ENCODE measurements at places on chromosomes 3 and 15.

DNA sequence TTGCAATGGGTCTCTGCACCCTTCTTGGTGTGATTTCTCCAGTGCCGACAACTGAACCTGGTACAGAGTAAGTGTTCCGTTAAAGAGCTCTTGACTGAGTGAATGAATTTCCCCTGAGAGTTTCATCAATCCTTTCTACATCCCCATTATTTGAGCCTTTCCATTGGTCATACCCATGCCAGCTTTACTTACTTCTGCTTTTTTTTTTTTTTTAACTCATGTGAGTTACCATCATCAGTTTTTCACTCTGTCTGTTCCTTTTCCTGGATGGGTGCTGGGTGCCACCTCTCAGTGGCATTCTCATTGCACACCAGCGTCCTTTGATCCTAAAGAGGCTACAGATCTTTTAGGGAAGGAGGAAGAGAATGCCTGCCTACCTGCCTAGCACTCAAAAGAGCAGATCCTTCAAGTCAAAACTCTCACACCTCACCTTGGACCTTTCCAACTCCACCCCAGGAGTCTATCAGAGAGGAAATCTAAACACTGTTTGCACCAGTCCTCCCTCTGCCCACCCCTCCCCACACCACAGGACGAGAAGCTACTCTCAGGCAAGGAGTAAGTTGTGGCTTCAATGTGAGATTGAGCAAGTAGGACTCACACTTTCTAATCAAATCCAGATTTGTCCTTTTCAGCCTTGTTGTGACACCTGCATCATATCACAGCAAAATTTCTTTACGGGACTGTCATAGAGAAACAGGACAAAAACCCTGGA is 13.1 kb upstream of the USP3 start:
- no peak for DNase-seq

DNA sequence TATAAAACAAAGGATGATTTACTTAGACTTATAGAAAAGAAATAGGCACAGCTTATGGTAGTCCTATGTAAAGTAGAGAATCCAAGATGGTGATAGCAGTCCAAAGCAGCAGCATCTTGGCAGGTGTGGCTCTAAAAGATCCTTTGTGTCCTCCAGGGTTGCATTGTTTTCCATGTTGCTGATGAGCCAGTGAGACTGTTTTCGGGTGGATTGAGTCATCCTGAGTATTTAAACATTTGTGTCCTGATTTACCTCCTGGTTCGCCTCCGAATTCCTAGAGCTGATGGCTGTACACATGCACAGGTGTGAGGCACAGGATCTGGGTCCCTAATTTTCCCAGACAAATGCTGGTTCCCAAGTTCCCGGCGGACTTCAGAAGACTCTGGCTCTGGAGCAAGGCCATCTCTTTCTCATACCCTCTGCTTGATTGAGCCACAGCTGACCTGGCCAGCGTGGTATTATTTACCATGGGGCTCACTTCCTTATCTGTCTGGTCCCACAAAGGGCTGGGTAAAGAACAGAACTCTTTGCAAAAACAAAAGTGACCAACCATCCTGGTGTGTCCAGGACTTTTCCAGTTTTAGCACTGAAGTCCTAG is 51.0 kb downstream of the ARNT2 start:
- no peak for DNase-seq

GRCh38 chr3:157122116-157122515 is 37.8 kb downstream of the CCNL1 start:
- DNase-seq: no peak

- no peak for DNase-seq
Observed at GRCh38 chr3:143337387-143337786, 217.8 kb downstream of the CHST2 start.

GRCh38 chr3:194225418-194225812 is 89.5 kb downstream of the HES1 start:
- no peak for DNase-seq

GRCh38 chr3:164419220-164419619 is 659.1 kb downstream of the SI start:
- no peak for DNase-seq

- no peak for DNase-seq
Observed at GRCh38 chr15:51735228-51736010, 2.0 kb downstream of the LYSMD2 start.

GRCh38 chr3:196875258-196875657 is 7.5 kb downstream of the SENP5 start:
- DNase-seq: no peak

GRCh38 chr3:42569593-42570142 is 12.1 kb downstream of the SEC22C start:
- no peak for DNase-seq

GRCh38 chr15:71192816-71193215 is 77.5 kb downstream of the THSD4 start:
- DNase-seq: no peak

- no peak for DNase-seq
Observed at GRCh38 chr3:133509488-133509887, 64.0 kb upstream of the CDV3 start.

DNA sequence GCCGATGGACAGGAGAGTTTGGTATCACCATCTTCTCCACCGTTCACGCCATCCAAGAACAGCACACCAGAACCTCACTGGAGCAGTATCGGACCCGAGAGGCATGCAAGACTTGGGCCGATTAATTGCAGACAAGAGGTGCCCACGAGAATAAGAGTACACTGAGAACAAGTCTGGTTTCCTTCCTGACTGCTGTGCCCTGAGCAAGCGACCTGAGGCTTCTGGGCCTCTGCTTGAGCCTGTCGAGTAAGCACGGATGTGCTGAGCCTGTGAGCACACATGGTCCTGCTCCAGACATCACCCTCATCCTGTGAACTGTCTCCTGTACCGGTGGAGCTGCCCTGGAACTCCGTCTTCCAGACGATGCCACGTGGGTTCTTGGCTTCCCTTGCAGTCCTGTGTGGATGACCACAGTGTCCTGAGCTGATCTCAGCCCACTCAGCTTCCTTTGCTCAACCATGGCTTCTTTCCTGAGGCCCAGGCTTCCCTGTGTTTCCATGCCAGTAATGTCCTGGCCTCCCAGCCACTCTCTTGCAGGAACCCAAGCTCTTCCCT is 34.3 kb upstream of the SNRPA1 start:
- DNase-seq: no peak

- no peak for DNase-seq
Observed at GRCh38 chr3:115336836-115337235, 189.7 kb upstream of the ZBTB20 start.

GRCh38 chr15:92035551-92035950 is 182.0 kb downstream of the SLCO3A1 start:
- DNase-seq: no peak

- DNase-seq: no peak
Observed at GRCh38 chr3:111517801-111518200, 24.2 kb upstream of the CD96 start.

GRCh38 chr15:29467091-29467490 is 197.5 kb upstream of the NSMCE3 start:
- no peak for DNase-seq

- no peak for DNase-seq
Observed at GRCh38 chr15:66388043-66388363, 1.3 kb downstream of the MAP2K1 start.

DNA sequence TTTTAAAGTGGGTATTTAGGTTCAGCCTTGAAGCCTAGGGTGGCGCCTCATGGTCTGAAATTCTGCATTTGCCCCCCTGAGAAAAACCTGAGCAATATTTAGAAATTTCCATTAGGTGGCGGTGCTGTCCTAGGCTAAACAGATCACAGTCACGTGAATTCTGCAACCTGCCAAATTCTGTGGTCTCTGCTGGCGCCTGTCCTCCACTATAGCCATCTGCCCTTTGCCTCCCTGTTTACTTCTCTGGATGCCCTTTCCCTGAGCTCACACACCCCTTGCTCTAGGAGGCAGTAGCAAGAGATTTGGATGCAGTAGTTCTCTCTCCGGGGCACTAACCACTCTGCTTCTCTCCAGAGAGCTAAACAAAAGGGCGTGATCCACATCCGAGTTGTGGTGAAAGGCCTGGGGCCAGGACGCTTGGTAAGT is 9.1 kb downstream of the MRPS11 start:
- no peak for DNase-seq

DNA sequence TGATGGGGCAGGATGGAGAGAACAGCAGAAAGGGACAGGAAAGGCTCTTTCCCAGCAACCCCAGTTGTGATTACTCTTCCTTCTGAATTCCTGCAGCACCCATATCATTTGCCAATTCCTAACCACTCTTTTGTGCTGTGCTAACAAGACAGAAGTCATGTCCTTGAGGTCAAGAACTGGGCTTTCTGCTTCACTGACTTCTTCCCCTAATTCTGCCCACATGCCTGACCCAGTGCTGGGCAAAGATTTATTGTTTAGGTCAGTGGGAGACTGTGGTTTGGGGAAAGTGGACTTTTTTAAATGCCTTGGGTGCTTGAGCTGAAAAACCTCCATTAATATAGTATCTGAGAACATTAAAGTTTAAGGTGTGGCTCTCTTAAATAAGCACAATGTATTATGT is 4.2 kb upstream of the EFCAB12 start:
- DNase-seq: no peak

DNA sequence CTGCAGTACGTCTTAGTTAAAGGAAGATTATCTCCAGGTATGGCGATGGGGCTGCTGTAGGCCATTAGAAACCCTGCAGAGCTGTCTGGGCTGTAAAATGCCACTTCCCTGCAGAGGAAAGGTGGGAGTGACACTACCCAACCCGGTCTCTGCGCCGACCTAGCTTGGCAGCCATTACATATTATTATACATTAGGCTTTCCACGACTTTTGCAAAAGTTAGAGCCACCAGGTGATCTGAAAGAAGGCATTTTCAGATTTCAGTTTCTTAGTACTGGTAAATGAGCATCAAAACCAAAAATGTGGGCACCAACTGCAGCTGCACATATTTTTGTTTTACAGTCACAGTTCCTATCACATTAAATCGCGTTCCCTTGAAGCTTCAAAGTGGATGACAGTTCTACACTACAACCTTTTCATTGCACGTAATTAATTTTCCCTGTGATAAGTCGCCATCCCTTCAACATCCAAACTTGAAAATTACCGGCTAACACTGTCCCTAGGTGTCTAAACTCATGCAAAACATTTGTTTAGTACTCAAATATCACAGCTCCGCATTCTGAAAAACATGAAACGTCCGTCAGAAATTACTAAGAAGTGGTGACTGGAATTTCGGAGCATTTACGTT is 81.4 kb upstream of the CHD2 start:
- DNase-seq: no peak

DNA sequence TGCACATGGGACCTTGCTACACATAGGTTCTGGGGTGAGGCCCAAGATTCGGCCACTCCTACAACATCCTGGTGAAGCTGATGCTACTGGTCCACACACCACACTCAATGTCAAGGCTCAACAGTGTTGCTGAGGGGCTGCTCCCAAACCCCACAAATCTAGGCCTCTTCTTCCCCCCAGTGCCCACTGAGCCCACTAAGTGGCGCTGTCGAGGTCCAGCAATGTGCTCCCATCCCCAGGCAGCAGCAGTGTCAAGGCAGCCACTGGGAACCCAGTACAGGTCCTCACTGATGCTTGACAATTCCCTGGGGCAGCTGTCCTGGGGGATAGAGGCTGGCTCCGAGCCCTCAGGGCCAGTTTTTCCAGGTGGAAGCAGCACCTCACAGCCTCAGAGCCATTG is 21.5 kb downstream of the SCN5A start:
- DNase-seq: no peak

- no peak for DNase-seq
Observed at GRCh38 chr3:171967137-171967783, 72.1 kb upstream of the FNDC3B start.

DNA sequence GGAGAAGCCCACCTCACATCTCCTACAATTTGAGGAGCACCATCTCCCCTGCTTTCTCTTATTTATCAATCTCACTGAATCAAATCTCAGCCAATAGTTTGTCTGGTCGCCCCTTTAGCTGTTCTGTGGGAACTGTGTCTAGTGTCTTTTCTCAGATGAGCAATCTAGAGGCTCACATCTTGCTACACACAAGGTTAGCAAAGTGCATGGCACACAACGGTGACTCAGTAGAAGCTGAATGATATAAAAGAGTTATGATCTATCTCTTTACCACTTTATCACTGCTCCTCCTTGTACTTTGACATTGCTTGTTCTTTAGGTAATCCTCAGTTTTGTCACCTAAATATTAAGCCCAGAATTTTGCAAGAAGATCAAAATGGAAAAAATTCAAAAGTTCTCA is 16.8 kb upstream of the COLQ start:
- no peak for DNase-seq

DNA sequence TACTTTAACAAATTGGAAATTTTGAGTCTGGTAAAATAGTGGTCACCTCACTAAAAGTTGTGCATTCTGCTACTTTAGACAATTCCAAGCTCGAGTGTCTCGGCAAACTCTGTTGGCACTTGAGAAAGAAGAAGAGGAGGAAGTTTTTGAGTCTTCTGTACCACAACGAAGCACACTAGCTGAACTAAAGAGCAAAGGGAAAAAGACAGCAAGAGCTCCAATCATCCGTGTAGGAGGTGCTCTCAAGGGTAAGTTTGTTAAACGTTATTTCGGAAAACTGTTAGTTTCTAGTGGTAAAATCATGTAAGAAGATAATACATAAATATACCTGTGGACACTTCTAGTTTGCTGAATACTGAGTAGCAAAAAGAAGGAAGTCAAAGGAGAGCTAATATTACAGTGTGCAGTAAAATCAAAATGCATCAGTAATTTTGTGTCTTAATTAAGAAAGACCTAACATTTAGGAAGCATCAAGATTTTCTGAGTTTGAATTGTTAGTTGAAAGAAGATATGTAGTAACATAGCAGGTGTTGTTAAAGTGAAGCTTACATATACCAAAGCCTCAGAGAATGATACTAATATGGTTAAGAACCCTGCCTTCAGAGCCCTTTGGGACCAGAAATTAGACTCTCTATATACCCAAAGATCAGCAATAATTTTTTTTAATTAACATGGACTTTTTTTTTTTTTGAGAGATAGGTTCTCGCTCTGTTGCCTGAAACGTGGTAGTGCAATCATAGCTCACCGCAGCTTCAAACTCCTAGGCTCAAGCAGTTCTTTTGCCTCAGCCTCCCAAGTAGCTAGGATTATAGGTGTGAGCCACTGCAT is 23.0 kb downstream of the BUB1B start:
- DNase-seq: no peak

GRCh38 chr3:31622636-31623288 is 90.0 kb downstream of the STT3B start:
- no peak for DNase-seq

GRCh38 chr15:28084547-28084946 is 14.6 kb downstream of the OCA2 start:
- DNase-seq: no peak

Data from effector CD8-positive, alpha-beta T cell (primary cell).